ENCODE measurements at places on chromosomes 1 and 21.

- DNase-seq, result no peak
These were observed 1017.9 kb downstream of the ADGRL2 start for GRCh38 chr1:82818586-82818985.

DNA sequence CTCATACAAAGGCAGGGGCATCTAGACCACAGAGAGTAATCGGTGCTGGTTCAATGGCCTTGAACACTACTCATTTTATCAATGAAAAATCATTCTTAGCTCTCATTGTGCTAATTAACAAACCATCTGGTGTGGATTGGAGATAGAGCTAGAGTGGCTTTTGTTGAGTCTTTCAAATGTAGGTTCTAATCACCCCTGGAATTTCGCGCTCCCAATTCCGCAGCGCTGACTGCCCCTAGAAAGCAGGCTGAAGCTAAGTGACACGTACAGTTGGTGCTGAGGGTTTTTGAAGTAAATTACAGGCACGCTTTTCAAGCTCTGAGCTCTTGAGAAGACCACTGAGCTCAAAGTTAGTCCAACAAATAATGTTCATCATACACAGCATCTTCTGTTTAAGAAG is 31.2 kb upstream of the CA6 start:
- no peak for DNase-seq

DNA sequence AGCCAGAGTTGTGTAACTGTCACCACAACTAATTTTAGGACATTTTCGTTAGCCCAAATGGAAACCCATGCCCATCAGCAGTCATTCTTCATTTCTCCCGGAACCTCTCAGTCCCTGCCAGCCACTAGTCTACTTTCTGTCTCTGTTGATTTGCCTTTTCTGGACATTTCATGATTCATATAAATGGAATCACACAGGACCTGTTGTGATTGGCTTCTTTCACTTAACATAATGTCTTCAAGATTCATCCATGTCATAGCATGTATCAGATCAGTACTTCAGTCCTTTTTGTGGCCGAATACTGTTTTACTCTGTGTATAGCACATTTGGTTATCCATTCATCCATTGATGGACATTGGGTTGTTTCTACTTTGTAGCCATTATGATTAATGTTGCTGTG is 7.1 kb downstream of the SLC66A1 start:
- DNase-seq, result no peak

GRCh38 chr21:45637883-45638282 is 5.6 kb upstream of the PCBP3 start:
- DNase-seq, result no peak

DNA sequence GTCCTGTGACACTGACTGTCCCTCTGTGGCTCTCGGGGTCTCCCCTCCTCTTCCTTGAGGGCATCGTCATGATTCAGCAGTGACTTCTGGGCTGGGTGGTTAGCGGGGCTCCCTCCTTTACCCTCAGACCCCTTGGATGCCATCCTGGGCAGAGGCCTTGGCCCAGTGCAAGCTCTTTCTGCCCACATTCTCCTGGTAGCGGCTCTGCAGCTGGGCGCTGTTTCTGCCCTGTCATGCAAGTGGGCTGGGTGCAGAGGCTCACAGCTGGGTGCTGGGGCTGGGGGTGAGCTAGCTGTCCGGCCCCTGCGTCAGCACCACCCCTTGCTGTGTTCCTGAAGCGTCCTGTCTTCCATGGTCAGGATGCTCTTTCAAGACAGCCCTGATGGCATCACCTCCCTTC is 158.5 kb downstream of the PCBP3 start:
- no peak for DNase-seq

GRCh38 chr1:159492575-159493323 is 43.1 kb downstream of the OR10J5 start:
- no peak for DNase-seq

DNA sequence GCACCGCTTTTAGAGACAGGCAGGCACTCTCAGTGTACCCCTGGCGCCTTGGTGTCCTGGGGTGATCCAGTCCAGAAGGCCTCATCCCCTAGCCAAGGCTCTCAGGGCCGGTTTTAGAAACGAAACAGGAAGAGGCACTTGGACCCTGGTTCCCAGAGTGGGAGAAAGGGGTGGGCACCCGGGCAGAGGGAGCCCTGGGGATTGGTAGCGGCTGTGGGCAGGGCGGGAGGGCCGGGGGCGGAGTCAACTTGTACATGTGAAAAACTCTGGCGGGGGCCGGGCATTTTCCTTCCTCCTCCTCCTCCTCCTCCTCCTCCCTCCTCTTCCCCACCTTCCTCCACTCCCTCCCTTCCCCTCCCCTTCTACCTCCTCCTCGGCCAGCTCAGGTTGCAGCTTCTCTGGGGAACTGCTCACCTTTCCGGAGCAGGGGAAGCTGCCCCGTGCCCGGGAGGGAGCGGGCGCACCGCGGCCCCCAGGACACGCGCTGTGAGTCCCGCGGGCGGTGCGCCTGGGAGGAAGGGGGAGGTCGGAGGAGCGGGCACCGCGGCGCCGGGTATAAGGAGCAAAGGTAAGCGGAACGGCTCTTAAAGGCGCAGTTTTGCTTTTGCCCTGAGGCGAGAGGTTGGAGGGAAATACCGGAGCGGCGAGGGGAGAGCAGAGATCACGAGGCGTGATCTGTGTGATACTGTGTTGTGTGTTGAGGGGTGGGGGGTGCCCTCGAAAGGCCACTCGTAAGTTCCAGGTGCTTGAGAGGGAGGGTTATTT is at the start of gene CDK18:
Gene CDK18 (plus strand): TSS at position 359 of the 765 bp plus-strand sequence. CDS start 18,499 bp downstream, outside the sequence.
- DNase-seq, result peak; percentile 49

Data from stimulated activated CD4-positive, alpha-beta T cell treated with anti-CD3 and anti-CD28 coated beads, Interleukin-4, amount 100 ng/mL, for 1 hour (primary cell).